Activated CD4-positive, alpha-beta T cell treated with anti-CD3 and anti-CD28 coated beads, Interleukin-2, Interleukin-6, amounts not matched to agents 100 ng/mL and 50 ng/mL, durations not matched to agents 16 hours and 8 hours (primary cell): ENCODE measurements at places on chromosomes 6 and 20.

- no peak for DNase-seq
Measured at GRCh38 chr6:3081960-3082359, 13.7 kb downstream of the RIPK1 start.

DNA sequence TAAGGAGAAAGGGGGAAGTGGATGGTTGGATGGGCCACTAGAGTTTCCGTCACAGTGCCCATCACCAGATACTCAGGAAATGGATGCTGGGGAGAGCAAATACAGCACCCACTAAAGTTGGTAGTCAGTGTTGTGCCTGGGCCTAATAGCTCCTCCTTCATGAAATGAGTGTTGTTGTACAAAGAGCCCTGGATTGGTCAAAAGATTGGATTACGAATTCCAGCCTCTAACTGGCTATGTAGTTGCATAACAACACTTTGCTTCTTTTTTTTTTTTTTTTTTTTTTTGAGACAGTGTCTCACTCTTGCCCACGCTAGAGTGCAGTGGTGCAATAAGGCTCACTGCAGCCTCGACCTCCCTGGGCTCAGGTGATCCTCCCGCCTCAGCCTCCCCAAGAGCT, 27.4 kb downstream of the KCNG1 start:
- DNase-seq = no peak

- DNase-seq = no peak
Measured at GRCh38 chr20:46268662-46269061, 39.6 kb downstream of the CDH22 start.

- no peak for DNase-seq
Measured at GRCh38 chr6:47724300-47724699, 25.9 kb downstream of the ADGRF4 start.

- DNase-seq = no peak
Measured at GRCh38 chr6:142165227-142165626, 18.2 kb downstream of the VTA1 start.

DNA sequence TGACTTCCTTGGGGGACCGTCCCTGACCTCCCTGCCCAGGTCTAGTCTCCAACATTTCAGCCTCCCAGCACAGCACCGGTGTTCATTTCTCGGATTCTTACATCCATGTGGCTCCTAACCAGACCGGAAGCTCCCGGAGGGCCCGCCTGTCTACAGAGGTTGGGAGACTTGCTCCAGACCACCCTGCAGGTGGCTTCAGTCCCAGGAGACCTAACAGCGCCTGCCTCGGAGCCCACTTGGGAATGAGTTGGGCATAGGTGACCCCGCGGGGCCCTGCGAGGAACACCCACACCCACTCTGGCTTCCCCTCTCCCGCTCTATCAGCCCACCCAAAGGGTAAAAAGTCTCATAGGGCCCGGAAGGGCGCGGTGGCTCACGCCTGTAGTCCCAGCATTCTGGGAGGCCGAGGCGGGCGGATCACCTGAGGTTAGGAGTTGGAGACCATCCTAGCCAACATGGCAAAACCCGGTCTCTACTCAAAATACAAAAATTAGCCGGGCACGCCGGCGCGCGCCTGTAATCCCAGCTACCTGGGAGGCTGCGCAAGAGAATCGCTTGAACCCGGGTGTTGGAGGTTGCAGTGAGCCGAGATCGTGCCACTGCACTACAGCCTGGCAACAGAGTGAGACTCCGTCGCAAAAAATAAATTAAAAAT, 5.4 kb downstream of the DPPA5 start:
- DNase-seq = no peak

DNA sequence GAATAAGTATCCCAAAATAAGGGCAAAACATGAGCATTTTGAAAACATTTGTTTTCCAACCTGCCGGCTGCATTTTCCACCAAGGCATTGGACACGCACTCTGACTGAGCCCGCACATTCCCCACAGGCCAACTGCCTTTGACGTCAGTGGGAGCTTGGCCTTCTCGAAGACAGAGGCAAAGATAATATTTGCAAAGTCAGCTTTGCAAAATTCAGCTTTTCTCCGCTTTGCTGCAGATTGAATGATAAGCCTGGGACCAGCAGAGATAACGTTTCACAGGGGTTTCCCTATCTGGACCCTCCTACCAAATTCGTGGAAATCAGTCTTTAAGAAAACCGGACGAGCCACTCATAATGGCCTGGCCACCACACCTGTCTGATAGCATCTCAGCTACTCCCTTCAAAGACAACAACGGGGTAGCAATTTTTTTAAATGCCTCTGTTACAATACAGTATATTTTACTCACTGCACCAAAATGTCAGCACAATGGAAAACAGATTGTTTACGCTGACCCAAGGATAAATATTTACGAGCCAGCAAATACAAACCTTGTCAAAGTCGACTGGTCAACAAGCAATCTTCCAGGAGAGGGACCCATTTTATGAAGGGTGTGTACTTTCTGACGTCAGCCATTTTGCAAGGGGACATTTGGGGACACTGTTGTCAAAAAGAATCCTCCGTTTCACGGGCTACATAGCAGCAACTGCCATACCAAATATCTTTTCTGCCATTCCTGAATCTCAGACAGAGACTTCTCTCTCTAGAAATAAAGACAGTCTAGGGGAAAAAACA, 100.5 kb downstream of the TFAP2A start:
- no peak for DNase-seq
